ENCODE measurements at places on chromosomes 7 and 10.
A peak's percentile ranks its signal among the peaks of the same experiment; 100 is the strongest.

DNA sequence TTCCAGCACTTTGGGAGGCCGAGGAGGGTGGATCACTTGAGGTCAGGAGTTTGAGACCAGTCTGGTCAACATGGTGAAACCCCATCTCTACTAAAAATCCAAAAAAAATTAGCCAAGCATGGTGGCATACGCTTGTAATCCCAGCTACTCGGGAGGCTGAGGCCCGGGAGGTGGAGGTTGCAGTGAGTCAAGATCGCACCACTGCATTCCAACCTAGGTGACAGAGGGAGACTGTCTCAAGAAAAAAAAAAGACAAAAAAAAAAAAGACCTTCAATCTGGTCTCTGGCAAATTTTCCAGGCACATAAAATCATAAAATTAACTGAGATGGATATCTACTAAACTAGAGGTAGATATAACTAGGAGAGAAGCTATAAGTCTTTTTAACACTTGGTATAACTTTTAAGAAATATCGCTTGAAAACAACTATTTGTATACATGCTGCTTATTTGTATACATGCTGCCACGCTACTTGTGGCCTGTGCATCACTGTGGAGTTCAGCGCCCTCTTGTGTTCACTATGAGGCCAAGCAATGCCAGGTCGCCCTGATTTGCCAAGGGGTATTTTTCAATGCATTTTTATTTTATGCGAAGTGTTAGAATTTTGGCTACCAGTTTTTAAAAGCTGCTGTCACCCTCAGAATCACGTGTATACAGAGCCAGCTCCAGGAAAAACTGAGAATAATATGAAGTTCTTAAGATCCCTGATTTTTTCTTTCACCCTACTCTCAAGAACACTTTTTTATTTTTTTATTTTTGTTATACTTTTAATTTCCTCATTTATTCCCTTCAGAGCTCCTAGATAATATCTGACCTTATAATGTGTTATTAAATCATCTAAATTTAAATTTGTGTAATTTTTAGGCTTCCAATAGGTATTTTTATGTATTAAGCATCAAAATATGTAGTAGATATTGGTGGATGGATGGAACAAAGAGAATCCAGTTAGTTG is 26.7 kb downstream of the CYCS start:
- DNase-seq, result peak; percentile 67

DNA sequence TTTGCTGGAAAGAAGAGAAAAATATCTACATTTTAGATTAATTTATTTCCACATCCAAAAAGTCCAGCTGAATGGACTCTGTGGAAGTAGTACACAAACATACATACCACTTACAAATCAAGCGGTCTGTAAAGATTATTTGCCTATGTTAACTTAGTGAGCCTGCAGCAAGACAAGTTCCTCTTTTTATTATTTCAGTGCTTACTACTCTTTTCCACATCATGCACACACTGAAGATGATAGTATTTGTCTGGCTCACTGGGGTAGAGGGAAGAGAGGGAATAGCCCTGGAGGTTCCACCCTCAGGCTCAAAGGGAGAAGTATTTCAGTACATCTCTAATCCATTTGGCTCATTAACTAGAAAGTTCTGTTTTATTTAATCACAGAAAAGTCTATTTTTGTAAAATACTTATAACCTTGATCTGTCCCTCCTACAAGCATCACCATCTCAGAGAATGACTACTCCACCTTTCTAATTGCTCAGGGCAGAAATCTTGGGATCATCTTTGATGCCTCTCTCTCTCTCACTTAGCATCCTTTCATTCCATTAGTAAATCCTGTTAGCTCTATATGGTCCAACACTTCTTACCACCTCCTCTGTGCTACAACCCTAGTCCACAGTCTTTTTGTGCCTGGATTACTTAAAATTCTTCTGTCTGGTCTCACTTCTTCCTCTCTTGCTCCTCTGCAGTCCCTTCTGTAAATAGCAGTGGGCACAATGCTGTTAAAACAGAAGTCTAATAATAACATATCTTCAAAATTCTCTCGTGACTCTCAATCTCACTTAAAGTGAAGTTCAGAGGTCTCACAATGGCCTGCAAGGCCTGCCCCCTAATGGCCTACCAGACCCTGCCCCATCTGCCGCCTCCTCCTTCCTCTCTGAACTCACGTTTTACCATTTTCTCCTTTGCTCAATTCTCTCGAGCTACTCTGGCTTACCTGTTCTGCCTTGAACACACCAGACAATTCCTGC is 64.3 kb upstream of the CCDC6 start:
- no peak for DNase-seq

DNA sequence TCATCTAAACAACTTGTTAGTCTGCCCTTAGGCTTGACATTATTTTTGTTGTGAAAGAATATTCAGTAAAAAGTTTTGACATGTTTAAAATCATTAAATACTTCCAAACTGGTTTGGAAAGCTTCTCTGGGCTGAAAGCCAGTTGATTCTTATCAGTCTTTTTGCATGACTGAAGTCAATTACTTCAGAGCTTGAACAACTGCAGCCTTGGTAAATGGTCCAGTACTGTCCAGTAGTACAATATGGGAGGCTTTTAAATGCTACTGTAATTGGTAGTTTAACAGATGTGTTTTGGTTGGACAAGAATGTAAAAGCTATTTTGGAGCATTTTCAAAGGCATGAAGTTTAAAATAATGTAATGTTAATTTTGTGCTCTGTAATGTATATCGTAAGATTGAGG is 103.4 kb downstream of the SDK1 start:
- DNase-seq, result no peak

DNA sequence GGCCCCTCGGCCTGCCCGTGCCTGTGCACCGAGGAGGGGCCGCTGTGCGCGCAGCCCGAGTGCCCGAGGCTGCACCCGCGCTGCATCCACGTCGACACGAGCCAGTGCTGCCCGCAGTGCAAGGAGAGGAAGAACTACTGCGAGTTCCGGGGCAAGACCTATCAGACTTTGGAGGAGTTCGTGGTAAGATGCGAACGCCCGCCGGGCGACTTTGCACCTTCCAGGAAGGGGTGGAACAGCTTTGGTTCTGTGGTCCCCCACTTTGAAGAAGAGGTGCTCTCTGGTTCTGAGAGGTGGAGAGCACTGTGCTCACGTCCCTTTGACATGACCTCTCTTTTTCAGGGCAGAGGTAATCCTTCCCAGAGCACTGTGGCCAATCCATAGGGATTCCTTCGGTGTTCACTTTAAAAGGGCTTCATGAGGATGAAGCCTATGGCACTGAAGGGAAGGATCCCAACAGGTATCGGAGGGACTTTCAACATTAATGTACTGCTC is 2.6 kb downstream of the VWC2 start:
- no peak for DNase-seq

GRCh38 chr7:138865843-138866242 is 67.8 kb upstream of the ATP6V0A4 start:
- DNase-seq, result peak; percentile 27

DNA sequence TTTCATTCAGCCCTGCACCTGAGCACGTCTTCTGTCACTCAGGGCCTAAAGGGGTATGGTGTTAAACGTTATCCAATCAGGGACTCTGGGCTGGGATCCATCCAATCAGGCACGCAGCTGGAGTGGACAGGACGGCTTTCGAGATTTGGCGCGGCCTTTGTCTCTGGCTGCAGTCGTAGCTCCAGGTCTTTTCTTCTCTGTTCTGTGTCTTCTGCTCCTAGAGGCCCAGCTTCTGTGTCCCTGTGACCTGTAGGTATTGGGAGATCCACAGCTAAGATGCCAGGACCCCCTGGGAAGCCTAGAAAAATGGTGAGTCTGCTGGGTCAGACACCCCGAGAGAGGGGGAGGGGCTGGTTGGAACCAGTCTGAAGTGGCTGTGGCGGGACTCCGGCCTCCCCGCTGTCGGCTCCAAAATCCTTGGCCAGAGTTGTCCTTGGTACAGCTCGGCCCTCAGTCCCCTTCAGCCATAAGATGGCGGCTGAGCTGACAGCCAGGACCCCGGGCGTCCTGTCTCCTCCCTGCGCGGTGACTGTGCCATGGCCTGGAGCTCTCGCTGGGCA is 11.7 kb upstream of the ZNF680 start:
- DNase-seq, result no peak

GRCh38 chr7:12729112-12729511 is 41.7 kb downstream of the ARL4A start:
- no peak for DNase-seq

- DNase-seq, result no peak
These were observed 24.6 kb downstream of the BRI3 start for GRCh38 chr7:98305951-98306535.

All from stimulated activated CD4-positive, alpha-beta T cell treated with anti-CD3 and anti-CD28 coated beads, Interleukin-15, amount 100 ng/mL, for 24 hours (primary cell).